ENCODE measurements at places on chromosomes 7 and 10. TPM values are rescaled to one million over a fixed set of nuclear protein-coding genes. Genes with fewer than 3 reads are reported as not detected.

GRCh38 chr7:13933536-13933935 lies 55.9 kb downstream of the ETV1 start:
- no peaks in the 10 kb centered on the region for H3K4me1 ChIP-seq
- H3K4me3 ChIP-seq = no peak overlapping the region
- DNase-seq = no peak
- no peaks in the 10 kb centered on the region for H3K27me3 ChIP-seq
- H3K27ac ChIP-seq = no peak overlapping the region
- no peaks in the 10 kb centered on the region for H3K36me3 ChIP-seq

- H3K27ac ChIP-seq = no peak overlapping the region
- no peaks in the 10 kb centered on the region for H3K27me3 ChIP-seq
- no peak overlapping the region for H3K4me3 ChIP-seq
- H3K4me1 ChIP-seq = no peaks in the 10 kb centered on the region
- DNase-seq = no peak
These were observed 530.2 kb upstream of the FZD8 start for GRCh38 chr10:36171953-36172940.

GRCh38 chr10:92080244-92080643 lies 156.7 kb downstream of the BTAF1 start:
- no peak for DNase-seq
- H3K36me3 ChIP-seq = no peaks in the 10 kb centered on the region
- H3K27ac ChIP-seq = no peak overlapping the region
- peaks cover 13% of the 10 kb centered on the region for H3K4me1 ChIP-seq
- no peaks in the 10 kb centered on the region for H3K27me3 ChIP-seq

DNA sequence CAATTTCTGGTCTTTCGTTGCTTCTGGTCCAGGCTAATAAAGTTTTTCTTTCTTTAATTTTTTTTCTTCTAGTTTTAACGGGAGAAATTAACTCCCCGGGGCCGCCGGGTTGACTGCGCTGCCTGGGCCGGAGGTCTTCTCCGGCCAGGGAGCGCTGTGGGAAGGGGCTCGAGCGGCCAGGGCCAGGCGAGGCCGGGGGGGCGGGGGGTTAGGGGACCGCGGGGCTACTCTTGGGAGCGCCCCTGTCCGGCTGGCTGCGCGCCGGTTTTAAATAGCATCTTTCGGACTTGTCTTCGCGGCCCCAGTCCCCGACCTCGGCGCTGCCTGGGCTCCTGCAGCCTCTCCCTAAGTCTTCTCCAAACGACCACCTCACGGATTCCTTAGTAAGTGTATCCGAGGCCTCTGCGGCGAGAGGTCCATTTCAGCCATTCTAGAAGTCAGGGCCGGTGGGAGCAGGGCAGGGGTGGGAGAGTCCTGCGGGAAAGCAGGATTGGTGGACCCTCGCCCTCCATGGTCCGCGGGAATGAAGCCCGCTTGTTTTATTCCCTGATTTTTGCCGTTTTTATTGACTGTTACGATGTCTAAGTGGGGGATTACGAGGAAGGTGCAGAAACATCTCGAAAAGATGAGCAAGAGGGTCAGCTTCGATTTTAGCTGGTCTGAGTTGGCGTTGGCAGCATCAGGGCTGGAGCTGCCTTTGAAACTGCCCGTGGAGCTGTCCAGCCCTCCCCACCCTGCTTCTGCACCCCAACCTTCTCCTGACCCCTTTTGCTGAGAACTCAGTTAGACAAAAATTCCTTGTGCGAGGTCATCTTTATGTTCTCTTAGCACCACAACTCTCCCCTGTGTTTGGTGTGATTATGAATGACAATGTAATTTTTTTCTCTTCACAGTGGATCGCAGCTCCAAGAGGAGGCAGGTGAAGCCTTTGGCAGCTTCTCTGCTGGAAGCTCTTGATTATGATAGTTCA lies 555 bp downstream of the PHF14 start:
- H3K27ac ChIP-seq = peak overlapping the region; percentile 90
- no peak for DNase-seq
- H3K4me3 ChIP-seq = peak overlapping the region; percentile 89
- peaks cover 21% of the 10 kb centered on the region for H3K4me1 ChIP-seq

GRCh38 chr10:60979667-60980104 lies 35.7 kb upstream of the RHOBTB1 start:
- no peak overlapping the region for H3K4me3 ChIP-seq
- DNase-seq = no peak
- H3K27me3 ChIP-seq = no peaks in the 10 kb centered on the region
- H3K4me1 ChIP-seq = peaks cover 14% of the 10 kb centered on the region
- no peaks in the 10 kb centered on the region for H3K36me3 ChIP-seq

DNA sequence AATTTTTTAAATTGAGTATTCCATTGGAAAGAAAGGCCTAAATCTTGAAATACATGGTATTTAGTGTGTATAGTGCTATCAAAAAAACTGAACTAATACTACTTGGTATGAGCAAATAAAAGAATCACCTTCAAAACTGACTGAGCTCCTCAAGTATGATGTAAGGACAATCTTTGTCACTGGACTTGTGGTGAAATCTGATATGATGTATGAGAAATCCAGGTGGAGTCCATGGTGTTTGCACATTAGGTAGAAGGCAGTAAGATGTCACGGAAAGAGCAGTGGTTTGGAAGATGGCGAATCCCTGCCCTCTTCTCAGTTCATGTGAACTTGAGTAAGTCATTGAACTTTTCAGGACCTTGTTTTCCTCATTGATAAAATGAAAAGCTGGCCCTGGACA lies 62.1 kb upstream of the COL1A2 start:
- no peak for DNase-seq
- no peaks in the 10 kb centered on the region for H3K4me1 ChIP-seq

DNA sequence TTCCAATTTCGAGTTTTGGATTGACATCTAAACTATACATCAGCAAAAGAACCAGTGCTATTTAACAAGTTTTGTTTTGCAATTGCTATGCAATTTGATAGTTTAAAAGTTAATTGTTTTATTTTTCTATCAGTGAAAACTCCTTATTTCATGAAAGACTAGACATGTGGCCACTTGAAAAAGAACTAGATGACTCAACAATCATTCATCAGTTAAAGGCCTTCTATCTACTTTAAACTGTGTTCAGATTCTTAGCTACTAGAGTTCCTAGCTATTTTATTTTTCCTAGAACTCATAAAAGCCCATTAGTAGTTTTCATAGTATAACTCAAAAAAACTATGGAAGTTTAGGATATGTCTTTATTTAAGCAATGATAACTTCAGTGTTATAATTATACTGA lies 104.6 kb upstream of the LSM8 start:
- H3K27ac ChIP-seq = no peak overlapping the region
- H3K27me3 ChIP-seq = no peaks in the 10 kb centered on the region
- no peaks in the 10 kb centered on the region for H3K36me3 ChIP-seq
- no peak for DNase-seq

- no peak overlapping the region for H3K4me3 ChIP-seq
- H3K36me3 ChIP-seq = peaks cover 1% of the 10 kb centered on the region
- H3K27me3 ChIP-seq = no peaks in the 10 kb centered on the region
- DNase-seq = no peak
- peaks cover 32% of the 10 kb centered on the region for H3K4me1 ChIP-seq
These were observed 72.0 kb downstream of the FGFR2 start for GRCh38 chr10:121526135-121526790.

DNA sequence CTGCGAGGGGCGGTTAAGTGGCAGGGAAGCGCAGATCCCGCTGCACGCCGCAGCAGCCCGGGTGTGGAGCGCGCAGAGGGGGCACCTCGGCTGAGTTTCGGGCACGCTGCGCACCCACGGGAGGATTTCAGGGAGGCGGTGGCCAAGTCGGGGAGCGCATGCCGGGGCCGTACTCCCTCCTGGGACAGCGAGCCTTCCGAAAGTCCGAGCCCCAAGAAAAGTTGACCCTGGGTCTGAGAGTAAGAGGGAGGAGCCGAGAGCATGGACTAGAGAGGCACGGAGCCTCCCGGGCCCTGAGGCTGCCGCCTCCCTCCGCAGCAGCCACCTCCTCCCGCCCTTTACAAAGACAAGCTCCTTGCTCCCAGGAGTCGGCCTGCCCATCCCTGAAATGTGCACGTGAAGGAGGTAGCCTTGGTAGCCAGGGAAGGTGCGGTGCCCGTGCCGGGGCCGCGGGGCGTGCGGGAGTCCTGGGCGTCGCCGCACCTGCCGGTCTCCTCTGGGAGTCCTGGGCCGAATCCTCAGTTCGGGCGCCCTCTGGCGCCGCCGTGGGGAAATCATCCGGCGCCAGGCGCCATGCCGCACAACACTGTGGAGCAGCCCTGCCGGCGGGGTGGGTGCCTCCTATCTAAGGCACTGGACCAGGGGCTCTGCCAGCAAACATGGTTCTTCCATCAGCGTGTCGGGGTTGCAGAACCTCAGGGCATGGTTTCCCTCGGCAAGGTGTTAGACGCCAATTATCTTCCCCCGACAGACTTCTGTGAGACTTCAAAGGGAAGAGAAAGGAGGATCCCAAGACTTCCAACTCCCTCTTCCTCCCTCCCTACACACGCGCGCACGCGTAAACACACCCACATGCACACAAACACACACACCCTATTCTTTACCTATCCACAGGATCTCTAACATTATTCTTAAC lies 104.0 kb downstream of the TRIL start:
- DNase-seq = peak; percentile 79
- H3K4me1 ChIP-seq = peaks cover 14% of the 10 kb centered on the region
- no peaks in the 10 kb centered on the region for H3K36me3 ChIP-seq

DNA sequence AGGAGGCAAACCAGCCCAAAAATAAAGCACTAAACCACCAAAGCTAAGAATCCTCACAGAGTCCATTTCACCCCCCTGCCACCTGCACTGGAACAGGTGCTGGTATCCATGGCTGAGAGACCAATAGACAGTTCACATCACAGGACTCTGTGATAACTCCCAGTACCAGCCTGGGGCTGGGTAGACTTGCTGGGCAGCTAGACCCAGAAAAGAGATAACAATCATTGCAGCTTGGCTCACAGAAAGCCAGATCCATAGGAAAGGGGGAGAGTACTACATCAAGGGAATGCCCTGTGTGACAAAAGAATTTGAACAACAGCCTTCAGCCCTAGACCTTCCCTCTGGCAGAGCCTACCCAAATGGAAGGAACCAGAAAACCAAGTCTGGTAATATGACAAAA lies 13.6 kb upstream of the SLC25A28 start:
- no peaks in the 10 kb centered on the region for H3K27me3 ChIP-seq
- no peaks in the 10 kb centered on the region for H3K36me3 ChIP-seq
- H3K4me1 ChIP-seq = peaks cover 3% of the 10 kb centered on the region
- DNase-seq = no peak
- H3K4me3 ChIP-seq = no peak overlapping the region

DNA sequence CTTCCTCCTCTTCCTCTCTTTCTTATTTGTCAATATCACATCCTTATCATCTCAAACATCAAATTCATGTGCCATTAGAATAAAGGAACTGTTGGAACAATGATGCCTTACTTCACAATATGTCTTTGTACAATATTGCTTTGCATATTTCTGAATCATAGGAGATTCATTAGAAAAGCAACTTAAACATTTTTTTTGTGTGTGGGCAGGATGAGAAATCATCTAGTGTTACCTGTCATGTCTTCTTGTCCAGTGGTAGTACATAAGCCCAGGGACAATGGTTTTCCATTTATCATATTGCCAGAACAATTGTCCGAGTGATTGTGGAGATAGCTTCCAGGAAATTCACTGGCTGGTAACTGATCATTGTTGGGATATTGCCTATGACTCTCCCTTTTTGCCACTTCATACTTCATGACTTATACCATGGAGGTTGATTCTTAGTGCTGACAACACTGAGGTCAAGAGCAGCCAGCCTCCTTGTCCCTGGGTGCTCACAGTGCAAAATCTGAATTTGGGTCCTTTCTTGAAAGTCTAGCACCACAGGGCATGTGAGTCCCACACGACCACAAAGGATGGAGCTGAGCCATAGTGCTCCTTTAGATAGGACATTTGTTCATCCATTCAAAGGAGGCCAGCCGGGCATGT lies 215.0 kb downstream of the MDFIC start:
- H3K4me1 ChIP-seq = peaks cover 11% of the 10 kb centered on the region
- H3K27me3 ChIP-seq = no peaks in the 10 kb centered on the region
- H3K36me3 ChIP-seq = no peaks in the 10 kb centered on the region
- no peak overlapping the region for H3K27ac ChIP-seq
- H3K4me3 ChIP-seq = no peak overlapping the region

DNA sequence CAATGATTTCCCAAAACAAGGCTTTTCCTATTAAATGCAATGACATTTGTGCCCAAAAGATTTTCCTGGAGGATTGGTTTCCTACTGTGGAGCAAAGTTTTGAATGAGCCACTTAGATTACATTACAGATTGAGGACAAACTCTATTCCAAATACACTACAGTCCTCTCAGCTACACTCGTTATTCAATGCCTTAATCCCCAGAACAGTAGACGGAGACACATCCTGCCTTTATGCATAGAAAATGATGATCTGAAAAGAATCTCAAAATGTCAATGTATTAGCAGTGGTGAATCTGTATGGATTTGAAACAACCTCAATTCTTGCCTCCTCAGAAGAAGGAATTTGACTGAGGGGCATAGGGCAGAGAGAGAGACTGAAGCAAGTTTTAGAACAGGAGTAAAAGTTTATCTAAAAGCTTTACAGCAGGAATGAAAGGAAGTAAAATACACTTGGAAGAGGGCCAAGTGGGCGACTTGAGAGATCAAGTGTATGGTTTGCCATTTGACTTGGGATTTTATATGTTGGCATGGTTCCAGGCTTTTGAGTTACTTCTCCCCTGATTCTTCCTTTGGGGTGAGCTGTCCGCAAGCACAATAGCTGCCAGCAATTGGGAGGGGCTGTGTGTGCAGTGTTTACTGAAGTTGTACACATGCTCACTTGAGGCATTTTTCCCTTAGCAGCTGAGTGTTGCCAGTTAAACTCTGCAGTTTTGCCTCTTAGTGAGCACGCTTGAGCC lies 891.9 kb upstream of the MBL2 start:
- H3K27ac ChIP-seq = no peak overlapping the region
- H3K4me1 ChIP-seq = no peaks in the 10 kb centered on the region
- H3K4me3 ChIP-seq = no peak overlapping the region
- no peaks in the 10 kb centered on the region for H3K36me3 ChIP-seq

- H3K4me1 ChIP-seq = no peaks in the 10 kb centered on the region
- H3K27ac ChIP-seq = peak overlapping the region; percentile 15
- no peaks in the 10 kb centered on the region for H3K36me3 ChIP-seq
- peak overlapping the region; percentile 51 for H3K4me3 ChIP-seq
These were observed 84.7 kb downstream of the SNX10 start for GRCh38 chr7:26376175-26376917.

DNA sequence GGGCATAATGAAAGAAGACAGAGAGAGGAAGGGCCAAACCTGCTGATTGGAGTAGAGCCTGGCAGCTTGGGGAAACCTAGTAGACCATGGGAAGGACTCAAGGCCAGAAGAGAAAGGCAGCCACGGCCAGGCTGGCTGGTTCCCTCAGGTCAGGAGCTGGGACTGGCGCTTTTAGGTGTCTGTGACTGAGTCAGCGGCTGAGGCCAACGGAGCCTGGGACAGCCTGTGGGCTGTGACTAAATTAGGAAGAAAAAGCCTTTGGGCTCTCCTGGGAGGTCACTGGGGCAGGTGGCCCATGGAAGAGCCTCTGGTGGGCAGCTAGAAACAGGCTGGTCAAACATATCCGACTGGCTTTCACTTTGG lies 108.9 kb upstream of the PDCD4 start:
- no peak for DNase-seq
- H3K4me3 ChIP-seq = no peak overlapping the region
- no peaks in the 10 kb centered on the region for H3K27me3 ChIP-seq
- H3K4me1 ChIP-seq = no peaks in the 10 kb centered on the region
- no peak overlapping the region for H3K27ac ChIP-seq

MSMB gene
- total RNA-seq = 4.0 TPM

OR9A4 gene
- not detected for total RNA-seq

ZNF503 gene
- 35.5 TPM for total RNA-seq

AKR1E2 gene
- 68.5 TPM for total RNA-seq

SPDYE8 gene
- not detected for total RNA-seq

PEX1 gene
- total RNA-seq = 19.5 TPM

CRPPA gene
- 7.9 TPM for total RNA-seq

DGKB gene
- 0.39 TPM for total RNA-seq

PLEKHA8 gene
- total RNA-seq = 32.5 TPM

CAV1 gene
- total RNA-seq = 4.9 TPM

KIF11 gene
- 37.7 TPM for total RNA-seq

LRRD1 gene
- not detected for total RNA-seq

FAM170B gene
- not detected for total RNA-seq

LRRC61 gene
- 35.8 TPM for total RNA-seq
